ENCODE measurements at places on chromosomes 5 and 9. TPM values are rescaled to one million over a fixed set of nuclear protein-coding genes. Genes with fewer than 3 reads are reported as not detected.

DNA sequence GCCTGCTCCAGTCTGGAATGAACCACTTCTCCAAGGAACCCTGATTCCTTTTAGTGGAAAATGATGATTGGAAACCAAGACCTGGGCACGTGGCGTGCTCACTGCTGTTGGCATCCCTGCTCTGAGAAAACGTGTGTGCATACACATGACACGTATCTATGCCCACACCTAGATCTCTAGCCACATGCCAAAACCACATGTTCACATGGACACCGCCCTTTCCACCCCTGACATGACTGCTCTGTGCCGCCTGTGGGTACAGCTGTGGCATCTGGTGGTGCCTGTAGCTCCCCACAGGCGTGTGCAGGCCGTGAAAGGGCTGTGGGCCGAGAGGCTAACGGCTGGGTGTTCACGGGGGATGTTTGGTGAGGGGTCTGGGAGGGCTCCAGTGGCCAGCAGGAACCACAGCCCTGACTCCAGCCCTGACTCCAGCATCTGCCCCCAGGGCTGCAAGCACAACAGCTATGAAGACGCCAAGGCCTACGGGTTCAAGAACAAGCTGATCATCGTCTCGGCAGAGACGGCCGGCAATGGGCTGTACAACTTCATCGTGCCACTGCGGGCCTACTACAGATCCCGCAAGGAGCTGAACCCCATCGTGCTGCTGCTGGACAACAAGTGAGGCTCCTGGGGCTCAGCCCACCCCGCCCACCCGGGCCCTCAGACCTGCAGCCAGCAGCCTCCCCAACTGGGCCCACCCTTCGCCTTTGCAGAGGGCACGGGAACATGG, 75.1 kb downstream of the KCNT1 start:
- DNase-seq = no peak

DNA sequence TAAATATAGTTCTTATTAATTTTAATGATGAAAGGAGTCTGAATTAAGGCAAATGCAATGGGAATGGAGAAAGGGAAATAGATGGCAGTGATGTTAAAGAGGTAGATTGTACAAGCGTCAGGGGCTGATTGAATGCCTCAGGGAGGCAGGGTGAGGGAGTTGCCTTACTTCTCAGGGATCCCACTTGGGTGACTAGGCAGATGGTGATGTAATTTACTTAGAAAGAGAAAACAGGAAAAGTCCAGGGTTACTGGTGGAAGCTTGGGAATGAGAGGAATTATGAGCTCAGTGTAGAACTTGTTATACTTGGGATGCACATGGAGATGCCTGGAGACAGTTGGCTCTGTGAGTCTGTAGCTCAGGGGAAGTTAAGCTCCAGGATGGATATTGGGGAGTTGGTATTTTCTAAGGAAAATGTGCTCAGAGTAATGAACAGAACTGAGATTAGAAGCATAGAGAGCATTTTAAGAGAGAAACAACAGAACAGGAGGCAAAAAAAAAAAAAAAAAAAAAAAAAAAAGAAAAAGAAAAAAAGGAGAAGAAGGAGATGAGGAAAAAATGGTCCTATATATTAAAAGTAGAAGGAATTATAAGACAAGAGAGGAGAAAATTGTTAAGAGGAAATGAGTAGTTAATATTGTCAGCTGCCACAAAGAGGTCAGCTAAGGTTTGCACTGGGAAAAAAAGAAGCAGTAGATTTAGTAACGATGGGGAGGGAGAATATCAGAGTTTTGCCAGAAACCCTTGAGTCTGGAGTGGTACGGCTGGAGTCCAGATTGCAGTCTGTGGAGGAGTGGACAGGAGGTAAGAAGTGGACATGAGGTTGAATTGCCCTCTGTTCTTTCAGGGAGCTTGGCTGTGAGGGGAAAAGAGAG, 88.0 kb upstream of the ELL2 start:
- DNase-seq = peak; percentile 74

- no peak for DNase-seq
Measured at GRCh38 chr9:128731691-128732090, 7.8 kb upstream of the ZDHHC12 start.

- DNase-seq = no peak
Measured at GRCh38 chr5:180072556-180072955, 997 bp upstream of the RNF130 start.

- no peak for DNase-seq
Measured at GRCh38 chr5:95735406-95735805, 4.3 kb downstream of the RHOBTB3 start.

DNA sequence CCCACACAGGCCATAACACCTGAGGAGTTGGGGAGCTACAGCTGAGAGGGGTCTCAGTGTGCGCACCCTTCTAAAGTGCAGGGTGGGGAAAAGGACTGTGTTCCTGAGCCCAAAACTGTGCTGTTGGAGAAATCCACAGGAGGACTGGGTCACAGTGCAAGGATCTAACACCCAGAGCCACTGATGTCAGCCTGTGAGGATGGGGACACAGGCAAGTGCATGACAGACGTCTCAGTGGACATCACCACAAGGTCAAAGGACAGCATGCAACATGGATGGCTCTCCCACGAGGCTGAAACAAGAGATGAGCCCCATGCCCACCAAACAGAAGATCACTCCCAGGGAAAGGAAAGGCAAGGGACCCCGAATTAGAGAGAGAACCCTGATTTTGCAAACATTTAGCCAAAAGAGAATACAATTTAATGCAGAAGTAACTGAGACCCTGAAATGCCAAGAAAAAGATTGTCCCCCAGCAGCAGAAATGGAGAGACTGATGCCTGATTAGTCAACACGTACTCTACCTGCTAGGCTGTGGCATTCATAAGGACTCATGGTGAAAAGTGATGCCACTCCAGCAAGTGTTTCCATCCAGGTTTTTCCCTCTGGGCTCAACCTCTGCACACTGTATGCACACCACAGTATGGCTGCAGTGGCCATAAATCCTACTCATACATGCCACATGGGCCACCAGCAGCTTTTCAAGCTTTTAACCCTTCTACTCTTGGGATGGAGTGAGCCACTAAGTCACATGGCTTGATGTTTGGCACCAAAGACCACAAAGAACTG, 14.2 kb downstream of the KLF9 start:
- no peak for DNase-seq

DNA sequence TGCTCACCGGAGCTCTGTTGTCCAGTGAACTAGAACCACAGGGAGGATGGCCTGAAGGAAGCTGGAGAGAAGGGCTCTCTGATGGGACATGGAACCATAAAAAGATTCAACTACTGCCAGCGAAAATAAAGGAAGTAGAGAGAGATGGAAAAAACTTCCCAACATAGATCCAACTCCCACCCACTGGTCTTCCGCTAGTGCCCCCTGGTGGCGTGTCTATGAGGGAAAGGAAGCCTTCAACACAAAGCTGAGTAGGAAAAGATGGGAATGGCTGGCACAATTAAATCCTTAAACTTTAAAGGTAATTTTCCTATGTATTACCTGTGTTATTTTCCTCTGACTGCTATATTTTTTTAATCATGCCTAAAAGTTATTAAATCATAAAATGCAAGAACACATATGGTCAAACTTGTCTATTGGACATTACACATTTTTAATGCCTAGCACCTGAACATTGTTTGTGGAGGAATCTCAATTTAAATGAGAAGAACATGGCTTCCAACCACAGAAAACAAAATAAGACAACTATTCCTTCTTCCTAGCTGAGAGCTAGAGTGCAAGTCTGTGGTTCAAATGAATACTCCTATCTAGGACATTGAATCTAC, 51.5 kb downstream of the CEP120 start:
- DNase-seq = peak; percentile 29

DNA sequence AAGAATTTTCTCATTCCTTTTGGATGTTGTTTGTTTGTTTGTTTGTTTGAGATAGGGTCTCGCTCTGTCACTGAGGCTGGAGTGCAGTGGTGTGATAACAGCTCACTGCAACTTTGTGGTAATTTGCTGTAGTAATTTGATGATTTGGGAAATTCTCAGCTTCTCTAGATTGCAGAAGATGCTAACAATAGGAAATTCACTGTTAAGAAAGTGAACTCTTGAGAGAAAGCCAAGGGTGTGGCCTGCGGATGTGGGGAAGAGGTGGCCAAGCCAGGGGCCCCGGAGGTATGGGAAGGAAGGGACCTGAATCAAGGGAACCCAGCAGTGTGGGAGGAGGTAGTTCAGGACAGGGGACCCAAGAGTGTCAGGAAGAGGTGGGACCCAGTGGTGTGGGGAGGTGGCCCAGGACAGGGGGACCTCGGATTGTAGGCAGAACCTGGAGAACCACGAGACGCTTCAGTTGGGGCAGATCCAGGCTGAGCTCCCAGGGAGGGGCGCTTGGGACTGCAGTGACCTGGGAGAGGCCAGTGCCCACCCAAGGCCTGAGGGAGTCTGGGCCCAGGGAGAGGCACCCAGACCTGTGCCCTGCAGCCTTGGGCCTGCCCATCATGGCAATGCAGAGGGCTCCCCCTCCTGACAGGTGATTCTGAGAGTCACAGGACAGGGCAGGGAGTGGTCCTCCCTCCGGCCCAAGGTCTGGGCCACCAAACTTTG, 5.6 kb upstream of the LCN2 start:
- no peak for DNase-seq

Gene PCDHA9
- total RNA-seq = not detected

Gene PHF24
- total RNA-seq = not detected

Gene NR5A1
- not detected for total RNA-seq
